ENCODE measurements at places on chromosomes 6 and 20.
A peak's percentile ranks its signal among the peaks of the same experiment; 100 is the strongest.

DNA sequence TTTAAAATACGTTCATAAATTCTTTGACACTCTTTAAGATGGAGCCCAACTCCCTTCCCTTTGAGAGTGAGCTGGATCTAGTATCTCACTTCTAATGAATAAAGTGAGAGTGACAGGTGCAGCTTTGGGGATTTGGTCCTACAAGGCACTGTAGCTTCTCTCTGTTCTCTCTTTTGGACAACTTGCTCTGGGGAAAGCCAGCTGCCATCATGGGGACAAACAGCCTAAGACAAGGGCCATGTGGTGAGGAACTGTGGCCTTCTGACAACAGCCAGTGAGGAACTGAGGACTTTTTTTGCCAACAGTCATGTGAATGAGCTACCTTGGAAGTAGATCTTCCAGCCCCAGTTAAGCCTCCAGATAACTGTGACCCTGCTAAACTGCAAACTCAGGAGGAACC lies 272.8 kb upstream of the AGPAT4 start:
- H3K4me1 ChIP-seq = no peaks in the 10 kb centered on the region
- no peak overlapping the region for H3K4me3 ChIP-seq
- H3K27ac ChIP-seq = no peak overlapping the region
- no peaks in the 10 kb centered on the region for H3K36me3 ChIP-seq
- no peak for DNase-seq

GRCh38 chr20:62428396-62429295 lies 1.3 kb upstream of the RBBP8NL start:
- H3K4me3 ChIP-seq = no peak overlapping the region
- H3K36me3 ChIP-seq = no peaks in the 10 kb centered on the region
- H3K27me3 ChIP-seq = peaks cover 3% of the 10 kb centered on the region
- no peak overlapping the region for H3K27ac ChIP-seq

GRCh38 chr6:73341335-73341734 lies 12.7 kb downstream of the DPPA5 start:
- no peaks in the 10 kb centered on the region for H3K27me3 ChIP-seq
- no peaks in the 10 kb centered on the region for H3K4me1 ChIP-seq
- DNase-seq = no peak
- H3K4me3 ChIP-seq = no peak overlapping the region
- no peaks in the 10 kb centered on the region for H3K36me3 ChIP-seq

DNA sequence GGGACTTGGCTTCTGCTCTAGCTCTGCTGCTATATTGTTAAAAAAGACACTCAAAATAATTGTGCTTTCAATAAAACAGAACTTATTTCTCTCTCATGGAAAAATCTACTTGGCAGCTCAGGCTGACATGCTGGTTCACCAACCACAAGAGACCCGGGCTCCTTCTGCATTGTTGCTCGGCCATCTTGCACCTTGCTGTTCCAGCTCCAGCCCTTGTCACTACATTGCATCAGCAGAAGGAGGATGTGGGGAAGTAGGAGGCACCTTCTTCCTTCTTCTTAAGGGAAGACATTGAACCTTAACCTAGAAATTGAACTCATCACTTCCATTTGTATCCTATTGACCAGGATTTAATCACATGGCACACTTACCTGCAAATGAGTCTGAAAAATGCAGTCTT lies 6.6 kb upstream of the C20orf202 start:
- H3K4me1 ChIP-seq = no peaks in the 10 kb centered on the region
- H3K36me3 ChIP-seq = no peaks in the 10 kb centered on the region
- H3K27me3 ChIP-seq = no peaks in the 10 kb centered on the region
- no peak overlapping the region for H3K4me3 ChIP-seq
- H3K27ac ChIP-seq = no peak overlapping the region
- no peak for DNase-seq

GRCh38 chr20:14775778-14776177 lies 438.4 kb upstream of the FLRT3 start:
- no peak for DNase-seq
- no peaks in the 10 kb centered on the region for H3K36me3 ChIP-seq
- no peak overlapping the region for H3K27ac ChIP-seq
- no peaks in the 10 kb centered on the region for H3K4me1 ChIP-seq
- H3K4me3 ChIP-seq = no peak overlapping the region

DNA sequence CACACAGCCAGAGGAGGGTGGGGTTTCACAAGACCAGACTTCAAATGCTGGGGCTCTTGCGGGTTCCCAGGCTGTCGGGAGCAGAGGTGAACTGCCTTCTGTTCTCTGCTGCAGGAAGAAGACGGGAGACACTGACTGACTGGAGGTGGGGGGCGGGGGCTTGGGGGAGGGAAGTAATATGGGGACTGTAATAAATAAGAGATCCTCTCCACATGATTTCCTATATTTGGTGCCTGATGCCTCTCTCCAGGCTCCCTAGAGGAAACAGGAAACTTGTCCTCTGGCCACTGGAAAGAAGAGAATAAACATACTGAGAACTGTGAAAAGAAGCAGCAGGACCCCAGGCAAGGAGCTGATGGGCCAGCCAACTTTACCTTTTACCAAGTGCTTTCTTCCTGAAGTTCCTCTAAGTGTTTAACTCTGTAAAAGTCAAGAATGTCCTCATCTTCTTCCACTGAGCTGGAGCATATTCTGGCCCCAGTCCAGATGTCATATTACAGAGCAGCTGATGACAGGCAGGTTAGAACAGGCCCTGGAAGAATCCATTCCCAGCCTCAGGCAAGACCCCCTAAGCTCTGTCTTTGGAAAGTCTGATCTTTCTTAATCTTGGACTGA lies 33.2 kb upstream of the ADGRF5 start:
- H3K27ac ChIP-seq = no peak overlapping the region
- no peaks in the 10 kb centered on the region for H3K36me3 ChIP-seq
- H3K27me3 ChIP-seq = no peaks in the 10 kb centered on the region
- no peak for DNase-seq

DNA sequence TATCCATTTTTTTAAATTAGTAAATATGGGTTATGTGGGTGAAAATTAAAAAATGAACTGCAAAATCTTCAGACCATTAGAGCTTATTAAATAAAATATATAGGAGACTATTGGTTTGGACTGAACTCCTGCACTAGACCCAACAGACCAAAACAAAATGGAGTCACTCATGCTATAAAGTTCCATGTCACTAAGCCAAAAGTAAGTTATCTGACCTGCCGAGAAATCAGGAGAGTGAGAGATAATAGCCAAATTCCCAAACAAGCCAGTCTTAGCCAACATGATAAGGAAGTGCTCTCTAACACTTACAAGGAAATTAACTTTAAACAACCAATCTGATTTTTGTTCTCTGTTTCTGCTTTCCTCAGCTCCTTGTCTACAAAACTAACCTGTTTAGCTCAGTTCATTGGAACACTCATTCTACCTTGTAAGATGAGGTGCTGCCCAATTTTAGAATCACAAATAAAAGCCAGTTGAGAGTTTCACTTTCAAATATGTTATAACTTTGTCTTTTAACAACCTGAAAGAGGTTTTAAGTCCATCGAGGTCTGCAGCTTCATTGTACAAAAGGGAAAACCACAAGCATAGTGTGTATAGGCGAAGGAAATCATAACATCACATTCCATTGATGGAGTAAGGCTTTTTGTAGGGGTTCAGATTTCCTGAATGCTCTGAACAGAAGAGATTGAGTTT lies 220.5 kb downstream of the TENT5A start:
- no peak for DNase-seq
- H3K4me1 ChIP-seq = no peaks in the 10 kb centered on the region
- H3K4me3 ChIP-seq = no peak overlapping the region
- H3K27me3 ChIP-seq = no peaks in the 10 kb centered on the region
- no peaks in the 10 kb centered on the region for H3K36me3 ChIP-seq
- H3K27ac ChIP-seq = no peak overlapping the region

GRCh38 chr6:7341989-7342742 lies 29.2 kb upstream of the SSR1 start:
- no peaks in the 10 kb centered on the region for H3K27me3 ChIP-seq
- H3K27ac ChIP-seq = no peak overlapping the region
- H3K4me1 ChIP-seq = no peaks in the 10 kb centered on the region
- no peak overlapping the region for H3K4me3 ChIP-seq
- DNase-seq = no peak

DNA sequence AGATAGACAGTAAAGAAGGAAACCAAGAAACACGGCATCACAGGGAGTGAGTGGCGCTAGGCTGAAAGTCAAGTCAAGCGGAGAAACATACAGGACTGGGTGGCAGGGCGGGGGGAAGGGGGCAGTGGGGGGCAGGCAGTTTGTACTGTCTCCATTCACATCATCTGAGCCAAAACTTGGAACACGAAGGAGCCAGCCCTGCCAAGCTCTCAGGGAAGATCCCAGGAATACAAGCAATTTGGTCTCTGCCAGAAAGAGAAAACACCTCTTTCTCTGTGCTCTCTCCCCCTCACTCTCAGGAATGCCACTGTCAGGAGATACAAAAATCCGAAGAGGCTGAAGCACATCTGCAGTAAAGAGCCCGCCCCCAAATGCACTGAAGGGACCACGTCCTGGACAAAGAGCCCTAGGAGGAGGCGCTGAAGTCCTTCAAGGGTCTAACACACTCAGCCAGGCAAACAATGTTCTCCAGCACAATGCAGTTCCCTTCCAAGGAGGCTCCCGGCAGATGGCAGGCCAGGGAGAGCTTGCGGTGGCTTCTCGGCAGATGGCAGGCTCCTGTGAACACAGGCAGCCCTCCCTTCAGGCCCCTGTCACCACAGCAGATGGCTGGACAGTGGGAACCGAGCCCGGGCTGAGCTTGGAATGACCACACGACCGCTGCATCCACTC lies 90.0 kb downstream of the ATP9A start:
- DNase-seq = no peak
- H3K27ac ChIP-seq = peak overlapping the region; percentile 75
- peaks cover 32% of the 10 kb centered on the region for H3K36me3 ChIP-seq
- peaks cover 27% of the 10 kb centered on the region for H3K4me1 ChIP-seq

DNA sequence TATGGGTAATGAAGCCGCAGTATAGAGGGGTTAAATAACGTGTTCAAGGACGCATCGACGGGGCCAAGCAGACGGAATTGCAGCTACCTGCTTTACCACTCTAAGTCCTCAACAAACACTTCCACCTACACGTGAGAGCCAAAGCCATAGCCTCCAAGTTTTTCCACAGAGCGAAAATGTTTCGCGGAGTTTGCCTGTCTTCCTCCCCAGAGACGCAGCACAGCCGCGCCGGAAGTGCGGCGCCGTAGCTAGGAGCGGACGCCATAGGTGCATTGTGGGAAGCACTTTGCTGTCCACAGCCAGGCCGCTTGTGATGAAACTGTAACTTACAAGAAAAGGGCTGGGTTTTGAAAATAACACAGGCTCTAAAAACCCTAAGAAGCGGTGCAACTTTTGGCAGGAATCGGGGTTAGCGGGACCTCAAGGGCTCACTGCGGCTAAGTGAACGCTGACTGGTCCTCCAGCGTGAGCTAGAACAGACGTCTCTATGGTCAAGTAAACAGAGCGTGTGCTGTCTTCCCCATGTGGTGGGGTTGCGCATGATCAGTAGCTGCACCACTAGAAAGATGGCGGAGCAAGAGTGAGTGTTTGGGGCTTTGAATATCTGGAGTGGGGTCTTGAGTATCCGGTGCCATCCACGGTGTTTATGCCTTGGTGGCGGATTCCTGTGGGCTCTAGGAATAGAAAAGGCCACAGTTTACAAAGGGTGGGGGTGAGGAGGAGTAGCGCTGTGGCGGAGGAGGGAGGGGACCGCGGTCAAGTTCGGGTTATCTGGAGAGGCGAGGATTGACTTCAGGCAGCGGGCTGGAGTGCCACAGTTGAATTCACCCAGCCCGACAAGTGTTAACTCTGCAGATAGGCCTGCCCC lies at the start of gene RPL7L1:
TSS of gene RPL7L1 (plus strand) at position 245 of the 868 bp plus-strand sequence. CDS start at position 540, 295 bp downstream.
- H3K27me3 ChIP-seq = no peaks in the 10 kb centered on the region
- peak within 1 kb of the TSS; percentile 90 for H3K27ac ChIP-seq
- peaks cover 27% of the 10 kb centered on the region for H3K4me1 ChIP-seq
- peak within 1 kb of the TSS; percentile 86 for H3K4me3 ChIP-seq

GRCh38 chr20:24951536-24952083 lies 2.5 kb downstream of the CST7 start:
- peaks cover 20% of the 10 kb centered on the region for H3K36me3 ChIP-seq
- no peak overlapping the region for H3K4me3 ChIP-seq

GRCh38 chr6:27847706-27848105 lies 64.5 kb downstream of the OR2B2 start:
- no peaks in the 10 kb centered on the region for H3K4me1 ChIP-seq
- H3K36me3 ChIP-seq = no peaks in the 10 kb centered on the region
- no peak overlapping the region for H3K4me3 ChIP-seq
- no peak for DNase-seq
- no peaks in the 10 kb centered on the region for H3K27me3 ChIP-seq

DNA sequence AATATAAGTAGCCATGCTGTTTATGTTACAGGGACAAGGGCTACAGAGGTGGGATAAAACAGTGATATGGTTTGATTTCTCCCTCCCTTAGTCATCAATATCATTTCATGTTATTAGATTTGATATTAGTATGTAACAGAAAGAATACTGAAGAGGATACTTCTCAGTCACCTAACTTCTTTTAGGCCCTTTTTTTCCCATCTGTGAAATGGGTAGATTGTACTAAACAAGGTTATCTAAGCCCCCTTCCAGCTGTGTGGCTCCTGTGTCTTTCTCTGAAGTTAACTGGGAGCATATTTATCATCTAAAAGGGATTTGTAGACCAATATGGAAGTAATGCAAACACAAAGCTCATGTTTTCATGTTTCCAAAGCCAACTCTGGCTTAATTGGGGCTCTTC lies 7.7 kb downstream of the NOX3 start:
- no peak for DNase-seq
- no peaks in the 10 kb centered on the region for H3K36me3 ChIP-seq
- H3K4me3 ChIP-seq = no peak overlapping the region
- no peaks in the 10 kb centered on the region for H3K27me3 ChIP-seq

- peak overlapping the region; percentile 16 for H3K27ac ChIP-seq
- H3K36me3 ChIP-seq = no peaks in the 10 kb centered on the region
- H3K27me3 ChIP-seq = no peaks in the 10 kb centered on the region
- H3K4me1 ChIP-seq = peaks cover 13% of the 10 kb centered on the region
Measured at GRCh38 chr6:142695016-142695415, 250.0 kb downstream of the HIVEP2 start.

- no peak overlapping the region for H3K4me3 ChIP-seq
- H3K36me3 ChIP-seq = no peaks in the 10 kb centered on the region
- no peak for DNase-seq
- no peaks in the 10 kb centered on the region for H3K4me1 ChIP-seq
Measured at GRCh38 chr20:48238326-48238725, 453.0 kb upstream of the SULF2 start.

DNA sequence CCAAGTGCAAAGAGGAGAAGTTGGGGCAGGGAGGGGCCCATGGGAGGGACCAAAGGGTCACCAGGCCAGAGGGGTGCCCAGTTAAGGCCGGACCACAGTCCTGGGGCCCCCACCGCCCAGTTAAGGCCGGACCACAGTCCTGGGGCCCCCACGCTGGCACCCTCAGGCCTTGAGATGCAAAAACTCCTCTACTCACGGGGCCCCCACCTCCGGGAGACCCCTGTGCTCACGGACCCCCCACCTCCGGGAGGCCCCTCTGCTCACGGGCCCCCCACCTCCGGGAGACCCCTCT lies 16.9 kb downstream of the KCNQ2 start:
- no peaks in the 10 kb centered on the region for H3K27me3 ChIP-seq
- H3K27ac ChIP-seq = peak overlapping the region; percentile 80
- no peak for DNase-seq
- no peak overlapping the region for H3K4me3 ChIP-seq
- H3K36me3 ChIP-seq = peaks cover 53% of the 10 kb centered on the region

Measured in spinal cord (tissue), 10 donors.